ENCODE measurements at places on chromosomes 7 and 10.

GRCh38 chr7:133330085-133330484 is 77.2 kb downstream of the EXOC4 start:
- no peak for DNase-seq

DNA sequence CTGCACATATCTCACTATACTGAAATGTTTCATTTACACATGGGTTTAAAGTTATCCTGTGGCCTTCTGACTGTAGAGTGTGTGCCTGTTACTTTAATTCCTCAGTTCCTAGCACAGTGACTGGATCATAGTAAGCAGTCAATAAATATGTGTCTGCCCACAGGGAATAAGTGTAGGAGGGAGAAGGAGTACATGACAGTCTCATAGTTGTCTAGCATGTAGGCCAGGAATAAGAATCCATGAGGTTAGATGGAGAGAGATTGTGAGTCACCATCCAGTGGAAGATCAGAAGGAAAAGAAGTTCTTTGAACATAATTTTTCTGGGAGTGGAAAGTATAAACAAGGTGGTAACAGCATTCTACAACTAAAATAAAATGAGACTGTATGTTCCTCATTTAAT is 36.6 kb upstream of the SEMA3A start:
- DNase-seq, result no peak

DNA sequence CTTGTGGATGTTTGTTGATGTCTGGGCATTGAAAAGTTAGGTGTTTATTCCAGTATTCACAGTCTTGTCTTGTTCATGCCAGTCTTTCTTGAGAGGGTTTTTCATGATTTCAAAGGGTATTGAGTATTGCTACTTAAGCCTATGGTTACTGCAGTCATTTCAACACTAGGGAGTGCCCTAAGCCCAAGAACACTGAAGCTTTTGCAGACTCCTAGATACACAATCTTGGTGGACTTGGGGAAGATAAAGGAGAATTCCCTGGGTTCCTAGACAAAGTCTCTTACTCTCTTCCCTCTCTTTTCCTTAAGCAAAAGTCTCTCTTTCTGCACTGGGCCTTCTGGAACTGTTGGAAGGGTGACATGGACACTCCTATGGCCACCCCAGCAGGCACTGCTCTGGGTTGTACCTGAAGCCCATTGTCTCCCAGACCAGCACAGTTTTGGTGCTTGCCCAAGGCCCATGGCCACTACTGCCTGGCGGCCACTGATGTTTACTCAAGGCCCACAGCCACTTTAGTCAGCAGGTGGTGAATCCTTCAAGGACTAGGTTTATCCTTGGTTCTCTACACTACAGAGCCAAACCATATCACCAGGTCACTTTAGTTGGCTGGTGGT is 24.9 kb downstream of the SAMD9 start:
- no peak for DNase-seq

GRCh38 chr10:25639646-25640045 is 294.4 kb upstream of the MYO3A start:
- DNase-seq, result no peak

- peak; percentile 26 for DNase-seq
These were observed 570 bp downstream of the TBC1D12 start for GRCh38 chr10:94402843-94403379.

- no peak for DNase-seq
These were observed 3.5 kb downstream of the LDB1 start for GRCh38 chr10:102116656-102117055.

- peak; percentile 45 for DNase-seq
These were observed 139.3 kb downstream of the PPP1R9A start for GRCh38 chr7:95046494-95047240.

DNA sequence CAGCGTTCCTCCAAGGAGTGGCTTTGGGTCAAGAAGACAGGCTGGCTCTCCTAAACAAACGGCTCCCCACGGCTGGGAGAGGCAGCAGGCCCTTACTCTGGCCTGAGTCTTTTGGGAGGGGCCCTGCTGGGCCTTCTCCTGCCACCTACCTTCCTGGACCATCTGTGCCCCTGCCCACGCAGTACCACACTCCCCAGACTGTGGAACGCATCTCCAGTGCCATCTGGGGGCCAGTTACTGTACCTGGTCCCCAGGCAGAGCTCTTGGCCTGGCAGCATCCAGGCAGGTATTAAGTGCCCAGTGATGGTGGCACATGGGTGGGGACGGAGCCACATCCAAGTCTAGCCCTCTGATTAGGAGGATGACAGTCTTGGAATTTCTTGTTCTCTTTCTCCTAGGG is 14.4 kb downstream of the ALKBH4 start:
- DNase-seq, result no peak

DNA sequence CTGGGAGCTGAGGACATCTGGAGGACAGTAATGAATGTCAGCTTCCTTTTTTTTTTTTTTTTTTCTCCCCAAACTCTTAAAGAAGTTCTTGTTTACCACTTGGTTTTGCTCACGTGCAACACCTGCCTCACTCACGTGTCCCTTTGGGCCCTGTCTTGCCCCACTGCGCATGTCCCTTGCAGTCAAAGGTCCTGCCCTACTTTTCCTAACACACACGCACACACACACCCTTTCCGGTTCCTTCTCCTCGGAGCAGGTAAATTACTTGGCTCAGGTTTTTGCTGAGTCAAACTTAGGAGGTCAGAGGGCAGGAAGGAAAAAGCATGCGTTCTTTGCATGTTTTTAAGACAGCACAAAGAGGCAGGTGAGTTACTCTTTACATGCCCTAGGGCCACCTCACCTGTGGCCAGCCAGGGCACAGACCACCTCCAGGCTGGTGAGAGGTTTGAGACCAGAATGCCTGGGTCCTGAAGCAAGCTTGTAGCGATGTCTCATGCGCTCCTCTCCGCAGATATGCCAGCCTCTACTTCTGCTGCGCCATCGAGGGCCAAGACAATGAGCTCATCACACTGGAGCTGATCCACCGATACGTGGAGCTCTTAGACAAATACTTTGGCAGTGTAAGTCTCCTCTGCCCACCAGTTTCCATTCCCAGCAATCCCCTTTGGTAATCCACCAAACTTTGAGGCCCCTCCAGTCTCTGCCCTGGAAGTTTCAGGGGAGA is 2.8 kb downstream of the AP1S1 start:
- no peak for DNase-seq

GRCh38 chr7:40092182-40092581 is 42.2 kb downstream of the MPLKIP start:
- no peak for DNase-seq
